ENCODE measurements at places on chromosomes 12 and 14. TPM values are rescaled to one million over a fixed set of nuclear protein-coding genes. Genes with fewer than 3 reads are reported as not detected.

The LRP1-AS gene
- not detected for polyA plus RNA-seq

The LUM gene
- 74.5 TPM for polyA plus RNA-seq

The GLIPR1L1 gene
- not detected for polyA plus RNA-seq

The GPR68 gene
- 7.6 TPM for polyA plus RNA-seq

The LGR5 gene
- 0.06 TPM for polyA plus RNA-seq

The HPD gene
- polyA plus RNA-seq: 0.88 TPM

The BATF gene
- 15.2 TPM for polyA plus RNA-seq

The SYNDIG1L gene
- 0.39 TPM for polyA plus RNA-seq
